Common myeloid progenitor, CD34-positive (primary cell): ENCODE measurements at places on chromosomes 1 and 21.

- no peak for DNase-seq
Measured at GRCh38 chr1:111214884-111215283, 12.6 kb upstream of the CHI3L2 start.

DNA sequence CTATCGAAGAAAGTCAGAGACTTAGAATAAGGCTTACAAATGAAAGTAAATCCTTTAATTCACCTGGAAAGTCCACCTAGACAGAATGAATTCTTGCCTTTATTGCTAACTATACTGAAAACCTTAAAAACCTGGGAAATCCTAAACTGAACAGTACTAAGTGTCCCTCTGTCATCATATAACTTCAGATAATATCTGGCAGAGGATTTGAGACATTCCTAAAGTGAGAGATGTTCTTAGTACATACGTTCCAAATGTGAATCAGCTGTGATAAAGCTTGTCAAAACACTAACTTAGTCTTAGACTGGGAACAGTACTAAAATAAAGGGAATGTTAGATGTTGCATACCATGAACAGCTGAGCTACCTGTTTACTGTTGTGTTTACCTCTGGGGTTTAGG, 121.7 kb downstream of the TNFSF18 start:
- no peak for DNase-seq

GRCh38 chr1:26189751-26190275, 589 bp upstream of the CATSPER4 start:
- DNase-seq, result peak; percentile 21

- DNase-seq, result no peak
Measured at GRCh38 chr21:32337206-32337605, 38.6 kb downstream of the MRAP start.
